Articular chondrocyte of knee joint (primary cell): ENCODE measurements at places on chromosomes 2 and 18. TPM values are rescaled to one million over a fixed set of nuclear protein-coding genes. Genes with fewer than 3 reads are reported as not detected.

The C2orf72 gene
- total RNA-seq = 0.65 and 2.1 TPM in 2 replicates

The CXCR1 gene
- not detected in 2 replicates for total RNA-seq

The IL37 gene
- not detected in 2 replicates for total RNA-seq

The LHCGR gene
- 0.32 and 0.39 TPM in 2 replicates for total RNA-seq

The MRO gene
- total RNA-seq = 0.39 and 0.43 TPM in 2 replicates

The KLHL14 gene
- total RNA-seq = not detected in 2 replicates

The CDH2 gene
- 0.52 and 0.65 TPM in 2 replicates for total RNA-seq

The RAPGEF4 gene
- total RNA-seq = 1.2 and 1.3 TPM in 2 replicates

The DNER gene
- 0.78 and 1.7 TPM in 2 replicates for total RNA-seq

The CNRIP1 gene
- 70.9 and 77.6 TPM in 2 replicates for total RNA-seq

The C1D gene
- 21.0 and 37.8 TPM in 2 replicates for total RNA-seq

The PTGR3 gene
- total RNA-seq = 10.7 and 13.7 TPM in 2 replicates

The LYPD1 gene
- 0.76 TPM in 1 of 2 replicates, not detected in the other for total RNA-seq

The CPO gene
- 0.32 TPM in 1 of 2 replicates, not detected in the other for total RNA-seq

The GPN1 gene
- 35.8 and 37.5 TPM in 2 replicates for total RNA-seq

The ALPI gene
- not detected in 2 replicates for total RNA-seq

The CFAP53 gene
- total RNA-seq = 0.52 and 0.54 TPM in 2 replicates

The TCF7L1 gene
- 6.1 and 6.9 TPM in 2 replicates for total RNA-seq

The E2F6 gene
- total RNA-seq = 9.5 and 9.9 TPM in 2 replicates

The MYO3B gene
- total RNA-seq = under 0.01 and 0.13 TPM in 2 replicates

The DUSP11 gene
- 42.7 and 51.2 TPM in 2 replicates for total RNA-seq

The CD28 gene
- under 0.01 TPM in 2 replicates for total RNA-seq

The ABCG5 gene
- not detected in 2 replicates for total RNA-seq

The DCC gene
- 0.13 TPM in 1 of 2 replicates, not detected in the other for total RNA-seq

The APCDD1 gene
- total RNA-seq = 7.4 and 13.6 TPM in 2 replicates

The NEMP2 gene
- 8.5 and 10.6 TPM in 2 replicates for total RNA-seq

The C2orf81 gene
- total RNA-seq = 1.3 and 1.7 TPM in 2 replicates

The ZAP70 gene
- total RNA-seq = not detected in 2 replicates

The BCL11A gene
- 0.78 and 1.2 TPM in 2 replicates for total RNA-seq

The NAT8 gene
- total RNA-seq = not detected in 2 replicates
